ENCODE measurements at places on chromosomes 7 and 10.

DNA sequence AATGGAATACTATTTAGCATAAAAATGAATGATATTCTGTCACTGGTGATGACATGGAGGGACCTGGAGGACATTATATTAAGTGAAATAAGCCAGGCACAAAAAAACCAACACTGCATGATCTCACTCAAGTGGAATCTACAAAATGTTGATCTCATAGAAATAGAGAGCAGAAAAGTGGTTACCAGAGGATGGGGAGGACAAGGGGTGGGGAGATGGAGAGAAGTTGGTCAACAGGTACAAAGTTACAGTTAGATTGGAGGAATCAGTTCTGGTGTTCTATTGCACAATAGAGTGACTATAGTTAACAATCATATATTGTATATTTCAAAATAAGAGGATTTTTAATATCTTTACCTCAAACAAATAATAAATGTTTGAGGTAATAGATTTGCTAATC lies 24.7 kb upstream of the SLC18A3 start:
- peak; percentile 56 for DNase-seq

- no peak for DNase-seq
These were observed 155.9 kb downstream of the FGFR2 start for GRCh38 chr10:121442086-121442935.

DNA sequence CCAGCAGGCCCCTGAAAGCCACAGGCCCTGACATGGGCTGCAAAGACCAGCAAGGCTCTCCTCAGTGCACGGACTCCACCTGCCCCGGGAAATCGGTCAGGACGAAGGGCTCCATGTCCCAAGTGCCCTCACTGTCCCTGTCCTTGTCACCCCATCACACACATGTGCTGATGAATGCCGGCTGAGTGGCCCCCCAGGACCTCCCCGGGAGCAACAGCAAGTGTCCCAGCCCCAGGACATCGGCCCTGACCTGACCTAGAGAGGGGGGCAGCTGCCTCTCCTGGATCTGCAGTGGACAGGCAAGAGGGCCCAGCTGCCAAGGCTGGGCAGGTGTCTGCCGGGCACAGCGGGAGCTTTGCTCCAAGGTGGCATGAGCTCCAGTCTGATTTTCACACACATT lies 49.8 kb downstream of the STK32C start:
- DNase-seq: no peak

GRCh38 chr10:89515031-89515841 lies 20.2 kb downstream of the SLC16A12 start:
- DNase-seq: no peak

DNA sequence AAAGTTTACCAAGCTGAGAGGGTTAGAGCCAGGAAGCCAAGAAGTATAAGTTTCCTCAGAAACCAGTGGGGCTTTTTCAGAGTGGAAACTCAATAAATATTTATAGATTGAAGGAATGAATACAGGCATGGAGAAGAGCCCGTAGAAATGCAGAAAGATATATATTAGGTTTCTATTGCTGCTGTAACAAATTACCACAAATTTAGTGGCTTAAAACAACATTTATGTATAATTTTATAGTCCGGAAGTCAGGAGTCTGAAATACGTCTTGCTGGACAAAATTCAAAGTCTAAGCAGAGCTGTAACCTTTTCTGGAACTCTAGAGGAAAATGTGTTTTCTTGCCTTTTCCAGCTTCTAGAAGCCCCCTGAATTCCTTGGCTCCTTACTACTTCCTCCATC lies 107.3 kb upstream of the SEMA3D start:
- DNase-seq: no peak

- no peak for DNase-seq
These were observed at the start of gene NPC1L1 for GRCh38 chr7:44541028-44541869. Gene NPC1L1 (minus strand): TSS chr7:44541330. CDS start chr7:44541259, 71 bp downstream.

DNA sequence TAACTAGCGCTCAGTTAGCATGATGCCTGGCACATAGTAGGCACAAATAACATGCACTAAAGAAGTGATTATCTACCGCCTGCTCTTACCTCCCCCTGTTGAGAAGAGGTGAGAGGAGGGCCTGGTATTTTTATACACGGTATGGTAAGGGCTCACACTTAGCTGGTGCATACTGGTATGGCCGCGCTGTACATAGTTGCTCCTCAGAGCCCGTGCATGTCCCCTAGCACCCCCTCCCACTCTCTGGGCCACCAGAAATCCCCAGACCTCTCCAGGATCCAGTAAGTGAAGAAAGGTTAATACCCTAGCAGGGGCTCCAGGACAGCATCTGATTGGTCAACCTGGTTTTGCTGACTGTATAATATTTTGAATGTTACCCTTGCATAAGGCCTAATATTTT lies 121.4 kb downstream of the RAB11FIP2 start:
- DNase-seq: no peak

DNA sequence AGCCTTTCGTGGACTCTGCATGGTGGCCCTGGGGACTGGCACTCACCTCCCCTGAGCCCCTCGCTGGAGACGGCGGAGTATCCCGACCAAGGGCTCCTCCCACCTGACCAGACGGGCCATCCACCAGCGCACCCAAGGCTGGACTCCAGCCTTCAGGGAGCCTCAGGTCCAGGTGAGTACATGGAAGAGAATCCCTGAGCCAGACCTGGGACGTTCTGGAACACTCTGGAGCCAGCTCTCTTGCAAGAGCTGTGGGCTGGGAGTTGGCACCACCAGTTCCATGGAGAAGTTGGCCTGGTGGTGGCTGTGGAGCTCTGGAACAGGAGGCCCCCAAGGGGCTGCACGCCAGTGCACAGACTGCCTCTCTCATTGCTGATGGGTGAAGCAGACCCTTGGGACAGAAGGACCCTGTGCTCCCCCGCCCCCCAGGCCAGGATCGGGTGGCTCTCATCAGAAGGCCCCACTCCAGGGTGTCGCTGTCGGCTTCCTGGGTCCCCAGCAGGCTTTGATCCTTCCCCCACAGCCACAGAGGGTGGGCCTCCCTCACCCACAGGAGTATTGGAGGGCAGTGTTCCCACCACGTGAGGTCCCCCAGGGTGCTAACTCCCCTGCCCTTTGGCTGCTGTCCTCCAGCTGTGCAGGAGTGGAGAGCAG lies 189.9 kb downstream of the EBF3 start:
- no peak for DNase-seq

DNA sequence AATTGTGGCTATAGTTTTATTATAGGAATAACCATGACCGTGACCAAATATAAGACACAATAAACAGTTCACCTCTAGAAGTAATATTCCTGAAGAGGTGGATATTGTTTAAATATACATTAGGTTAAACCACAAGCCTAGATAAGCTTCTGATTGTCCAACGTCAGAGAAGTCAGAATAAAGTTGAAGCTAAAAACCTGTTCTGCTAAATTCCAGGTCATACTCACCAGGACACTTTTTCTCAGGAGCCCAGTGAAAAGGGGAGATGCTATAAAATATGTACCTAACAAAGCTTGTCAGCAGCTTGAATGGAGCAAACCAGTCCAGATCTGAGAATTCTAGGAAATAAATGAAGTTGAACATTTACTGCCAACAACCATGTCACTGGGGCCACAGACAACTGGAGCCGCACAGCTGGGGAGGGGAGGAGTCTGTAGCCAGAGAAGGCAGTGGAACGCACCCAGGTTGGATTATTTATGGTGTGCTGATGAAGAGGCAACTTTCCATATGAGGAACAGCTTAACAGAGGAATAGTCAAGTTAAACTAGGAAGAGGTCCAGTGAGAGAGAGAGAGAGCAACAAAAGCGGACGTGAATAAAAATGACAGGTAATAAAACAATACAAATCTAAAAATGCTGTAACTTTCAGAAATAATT lies 191.1 kb downstream of the ZNF438 start:
- peak; percentile 33 for DNase-seq

DNA sequence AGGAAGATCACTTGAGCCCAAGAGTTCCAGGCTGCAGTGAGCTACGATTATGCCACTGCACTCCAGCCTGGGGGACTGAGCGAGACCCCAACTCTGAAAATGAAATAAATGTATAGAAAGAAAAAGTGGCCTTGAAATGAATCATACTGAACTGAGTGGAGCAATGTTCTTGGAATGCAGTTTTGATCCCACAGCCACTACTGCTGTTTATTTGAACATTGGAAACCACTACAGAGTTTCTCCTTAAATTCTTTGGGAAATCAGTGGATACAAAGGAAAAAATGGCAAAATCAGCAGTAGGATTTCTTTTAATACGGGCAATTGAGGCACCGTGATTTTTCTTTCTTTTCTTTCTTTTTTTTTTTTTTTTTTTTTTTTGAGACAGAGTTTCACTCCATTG lies 637.4 kb downstream of the GALNT17 start:
- DNase-seq: no peak

DNA sequence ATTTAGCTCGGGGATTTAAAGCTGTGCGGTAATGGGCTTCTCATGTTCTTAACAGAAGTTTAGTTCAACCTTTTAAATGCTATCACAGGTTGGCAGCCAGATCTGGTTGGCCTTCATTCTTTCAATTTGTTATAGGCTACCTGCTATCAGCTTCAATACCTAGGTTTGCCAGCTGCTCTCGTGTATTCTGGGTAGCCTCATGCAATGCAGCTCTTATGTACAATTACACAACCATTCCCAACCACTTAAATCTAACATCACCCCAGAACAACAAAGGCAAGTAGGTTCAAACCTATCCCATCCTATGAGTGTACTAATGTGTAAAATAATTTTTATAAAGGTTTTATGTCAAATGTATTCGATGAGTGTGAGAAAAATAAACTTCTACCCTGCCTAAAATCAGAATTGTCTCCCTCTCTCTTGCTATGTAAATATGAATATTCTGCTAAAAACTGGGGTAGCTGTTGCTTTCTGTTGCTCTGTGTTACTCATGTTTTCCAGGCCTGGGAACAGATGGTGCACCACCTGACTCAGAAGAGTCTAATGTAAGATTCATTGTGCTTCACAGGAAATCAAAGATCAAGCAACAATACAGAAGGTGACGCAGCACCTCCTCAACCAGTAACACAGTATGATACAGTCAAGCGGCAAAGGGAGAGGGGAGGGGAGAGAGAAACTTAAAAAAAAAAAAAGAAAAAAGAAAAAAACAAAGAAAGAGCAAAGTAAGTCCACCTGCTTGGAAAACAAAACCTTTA lies 188.6 kb downstream of the ETV1 start:
- DNase-seq: peak; percentile 86

GRCh38 chr10:27743012-27743876 lies 2.4 kb downstream of the MKX start:
- peak; percentile 23 for DNase-seq

- no peak for DNase-seq
These were observed 69.0 kb upstream of the TNRC18 start for GRCh38 chr7:5492636-5493020.

DNA sequence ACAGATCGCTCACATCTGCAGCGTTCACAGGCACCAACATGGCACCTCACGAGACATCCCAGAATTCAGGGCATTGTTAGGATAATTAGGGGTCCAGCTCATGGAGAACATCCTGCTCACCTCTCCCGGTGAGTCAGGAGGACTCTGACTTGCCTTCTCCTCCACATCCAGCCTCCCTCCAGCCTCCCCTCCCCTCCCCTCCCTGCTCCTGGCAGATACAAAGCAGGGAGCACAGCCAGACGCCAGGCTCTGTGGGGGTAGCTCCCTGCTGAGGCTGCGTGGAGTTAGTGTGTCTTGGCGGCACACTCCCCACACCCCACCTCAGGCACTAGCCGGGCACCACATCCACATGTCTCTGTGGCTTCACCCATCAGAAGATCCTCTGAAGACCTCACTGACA lies 320.6 kb downstream of the CXCL12 start:
- no peak for DNase-seq

- DNase-seq: no peak
These were observed 112.5 kb upstream of the UNC5B start for GRCh38 chr10:71099731-71100361.

GRCh38 chr7:152333134-152333533 lies 102.7 kb downstream of the KMT2C start:
- DNase-seq: no peak

- DNase-seq: peak; percentile 62
These were observed 212.7 kb upstream of the ZNF804B start for GRCh38 chr7:88546808-88547207.

- DNase-seq: peak; percentile 13
These were observed 84.8 kb upstream of the PRKAR2B start for GRCh38 chr7:106959753-106960152.

- peak; percentile 9 for DNase-seq
These were observed 17.9 kb upstream of the CLEC2L start for GRCh38 chr7:139505563-139505962.

DNA sequence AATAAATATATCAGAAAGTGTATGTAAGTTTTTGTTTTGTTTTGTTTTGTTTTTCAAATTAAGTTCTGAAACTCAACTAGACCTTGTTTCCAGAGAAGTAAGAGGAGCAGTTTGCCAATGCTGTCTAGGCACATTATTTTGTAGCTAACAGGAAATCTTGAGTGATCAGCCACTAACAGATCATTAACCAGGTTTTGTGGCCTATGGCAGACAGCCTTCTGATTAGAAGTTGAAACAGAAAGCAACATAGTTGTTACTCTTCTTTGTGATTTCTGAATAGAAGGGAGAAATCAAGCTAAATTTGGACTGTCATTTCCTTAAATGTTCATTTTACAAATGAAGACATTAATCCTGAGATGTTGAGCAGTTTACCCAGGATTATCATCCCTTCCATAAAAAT lies 142.6 kb downstream of the PLXDC2 start:
- DNase-seq: no peak

GRCh38 chr10:50392966-50393718 lies 141.8 kb upstream of the ASAH2 start:
- peak; percentile 94 for DNase-seq

GRCh38 chr10:116055252-116055916 lies 217.6 kb downstream of the GFRA1 start:
- DNase-seq: no peak

GRCh38 chr10:6445671-6446316 lies 134.3 kb downstream of the PRKCQ start:
- peak; percentile 36 for DNase-seq

Data from PC-3 (cell line).